Globus pallidus (tissue), 1 donor: ENCODE measurements at places on chromosomes 12 and 14.

GRCh38 chr12:77796775-77797174 is 33.9 kb upstream of the NAV3 start:
- no peak for DNase-seq

GRCh38 chr12:55797068-55797467 is 20.5 kb downstream of the SARNP start:
- DNase-seq, result peak; percentile 59

- no peak for DNase-seq
Measured at GRCh38 chr12:43964033-43964432, 128.2 kb downstream of the TMEM117 start.

DNA sequence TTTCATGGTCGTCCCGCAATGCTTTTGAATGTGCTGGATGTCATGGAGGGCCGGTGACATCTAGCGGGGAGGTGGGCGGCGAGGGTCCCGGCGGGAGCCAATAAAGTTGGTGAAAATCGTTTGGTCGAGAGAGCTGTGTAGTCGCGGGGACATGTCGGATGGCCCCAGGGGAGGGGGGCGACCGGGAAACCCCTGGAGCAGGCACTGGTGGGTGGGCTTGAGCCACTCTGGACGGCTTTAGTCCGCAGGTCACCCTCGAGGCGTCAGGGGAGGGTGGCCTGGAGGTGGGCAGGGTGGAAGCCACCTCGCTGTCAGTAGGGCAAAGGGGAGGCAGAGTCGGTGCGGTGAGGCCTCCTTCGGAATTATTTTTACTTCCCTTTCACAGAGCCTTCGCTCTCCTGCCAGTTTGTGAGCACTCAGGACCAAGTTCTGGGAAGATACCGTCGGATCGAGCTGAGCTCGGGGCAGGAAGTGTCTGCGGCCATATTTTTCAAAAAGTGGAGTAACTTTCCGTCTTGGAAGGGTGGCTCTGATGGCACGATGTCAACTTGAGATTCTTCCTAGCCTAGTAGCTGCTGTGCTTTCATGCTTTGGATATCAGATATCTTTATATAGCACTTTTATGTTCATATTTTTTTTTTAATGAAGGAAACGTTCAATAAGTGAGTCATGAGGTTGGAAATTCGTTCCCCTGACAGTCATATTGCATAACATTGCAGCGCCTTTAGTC is 28.2 kb downstream of the WBP11 start:
- DNase-seq, result no peak
